ENCODE measurements at places on chromosomes 16 and 17.

- DNase-seq: no peak
Measured at GRCh38 chr16:56616608-56617211, 8.3 kb downstream of the MT2A start.

DNA sequence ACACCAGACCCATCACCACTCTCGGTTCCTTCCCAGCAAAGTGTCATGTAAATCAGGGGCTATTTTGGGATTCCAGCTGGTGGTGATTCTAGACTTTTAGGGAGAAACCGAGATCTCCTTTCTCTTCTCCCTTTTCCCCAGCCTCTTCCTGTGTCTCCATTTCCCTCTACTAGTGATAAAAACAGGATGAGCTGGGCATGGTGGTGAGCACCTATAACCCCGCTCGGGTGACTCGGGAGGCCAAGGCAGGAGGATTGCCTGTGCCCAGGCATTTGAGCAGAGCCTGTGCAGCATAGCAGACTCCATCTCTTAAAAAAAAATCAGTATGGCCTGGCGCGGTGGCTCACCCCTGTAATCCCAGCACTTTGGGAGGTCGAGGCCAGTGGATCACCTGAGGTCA, 6.1 kb downstream of the TBX21 start:
- no peak for DNase-seq

DNA sequence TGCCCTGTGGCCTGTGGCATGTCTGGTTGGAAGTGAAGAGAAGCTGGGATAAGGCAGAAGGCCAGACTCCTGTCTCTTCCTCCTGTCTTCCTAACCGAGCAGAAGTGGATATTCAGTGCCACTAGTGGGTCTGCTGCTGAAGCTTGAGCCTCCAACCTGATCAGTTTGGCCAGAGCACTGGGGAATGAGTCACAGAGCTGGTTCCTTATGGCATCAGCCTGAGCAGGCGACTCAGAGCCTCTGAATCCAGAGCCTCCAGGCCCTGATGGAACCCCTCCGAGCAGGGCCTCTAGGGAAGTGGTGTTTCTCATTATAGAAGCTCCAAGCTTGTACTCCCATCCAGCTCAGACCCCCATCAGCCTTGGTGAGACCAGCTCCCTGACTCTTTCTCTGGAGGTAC, 2.0 kb downstream of the WSCD1 start:
- DNase-seq: peak; percentile 34

DNA sequence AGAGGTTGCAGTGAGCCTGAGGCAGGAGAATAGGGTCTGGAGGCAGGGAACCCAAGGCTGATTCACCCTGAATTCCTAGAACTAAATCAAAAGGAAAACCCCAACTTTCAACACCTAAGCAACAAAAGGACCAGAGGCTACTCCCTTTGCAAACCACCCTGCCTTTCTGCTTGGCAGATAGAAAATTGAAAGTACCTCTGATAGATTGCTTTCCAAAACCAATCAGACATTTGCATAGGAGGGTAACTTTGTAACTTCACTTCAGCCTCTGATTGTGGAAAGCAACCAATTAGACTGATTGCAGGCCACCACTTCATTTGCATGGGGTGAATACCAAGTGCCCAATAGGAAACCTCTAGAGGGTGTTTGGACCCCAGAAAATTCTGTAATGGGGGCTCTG, 10.9 kb upstream of the TMEM98 start:
- no peak for DNase-seq

DNA sequence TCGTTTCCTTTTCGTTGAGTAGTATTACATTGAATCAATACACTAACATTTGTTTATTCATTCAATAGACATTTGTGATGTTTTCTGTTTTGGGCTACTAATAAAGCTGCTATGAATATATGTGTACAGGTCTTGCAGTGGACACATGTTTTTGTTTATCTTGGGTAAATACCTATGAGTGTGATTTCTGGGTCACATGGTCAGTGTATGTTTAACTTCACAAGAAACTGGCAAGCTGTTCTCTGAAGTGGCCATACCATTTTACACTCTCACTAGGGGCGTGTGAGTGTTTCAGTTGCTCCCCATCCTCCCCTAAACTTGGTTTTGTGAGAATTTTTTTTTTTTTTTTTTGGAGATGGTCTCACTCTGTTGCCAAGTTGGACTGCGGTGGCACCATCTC, 35.0 kb downstream of the PKD1L3 start:
- DNase-seq: no peak

DNA sequence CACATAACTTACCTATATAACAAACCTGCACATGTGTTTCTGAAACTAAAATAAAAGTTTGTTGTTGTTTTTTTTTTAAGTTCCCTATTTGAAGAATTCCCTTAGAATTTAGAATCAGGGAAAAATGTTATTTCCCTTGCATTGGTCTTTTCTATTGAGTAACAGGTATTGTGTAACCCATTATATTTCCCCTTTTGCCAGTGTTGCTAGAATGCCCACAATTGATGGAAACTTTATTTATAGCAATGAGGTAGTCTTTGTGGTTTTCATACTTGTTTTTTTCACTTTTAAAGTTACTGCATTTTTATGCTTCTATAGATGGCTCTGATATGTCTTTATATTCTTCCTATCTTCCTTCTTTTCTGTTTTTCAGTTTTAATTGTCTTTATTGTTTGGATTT, 3.9 kb downstream of the NLRP1 start:
- DNase-seq: no peak

- DNase-seq: peak; percentile 72
Measured at GRCh38 chr17:63402431-63403212, 43.5 kb downstream of the CYB561 start.

- no peak for DNase-seq
Measured at GRCh38 chr17:14434506-14434905, 133.6 kb downstream of the HS3ST3B1 start.

- DNase-seq: no peak
Measured at GRCh38 chr16:49806446-49806845, 49.5 kb downstream of the ZNF423 start.

GRCh38 chr17:82489117-82489516, 30.4 kb upstream of the FOXK2 start:
- peak; percentile 28 for DNase-seq

DNA sequence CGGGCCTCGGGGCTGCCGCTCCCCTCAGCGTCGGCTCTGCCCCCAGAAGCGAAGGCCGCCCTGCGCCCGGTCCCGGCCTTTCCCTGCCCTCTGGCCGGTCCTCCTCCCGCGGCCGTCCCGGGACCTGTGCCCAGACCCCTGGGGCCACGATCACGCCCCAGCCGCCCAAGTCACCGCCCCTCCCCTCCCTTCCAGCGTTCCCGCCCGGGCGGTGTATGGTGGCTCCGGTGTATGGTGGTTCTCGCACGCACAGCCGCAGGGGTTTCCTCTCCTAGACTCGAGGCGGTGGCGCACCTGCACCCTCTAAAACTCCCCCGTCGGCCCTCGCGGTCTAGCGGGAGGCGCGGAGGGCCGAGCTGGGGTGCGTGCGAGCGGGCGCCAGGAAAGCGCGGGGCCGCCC, 10.0 kb downstream of the TIGD7 start:
- no peak for DNase-seq

DNA sequence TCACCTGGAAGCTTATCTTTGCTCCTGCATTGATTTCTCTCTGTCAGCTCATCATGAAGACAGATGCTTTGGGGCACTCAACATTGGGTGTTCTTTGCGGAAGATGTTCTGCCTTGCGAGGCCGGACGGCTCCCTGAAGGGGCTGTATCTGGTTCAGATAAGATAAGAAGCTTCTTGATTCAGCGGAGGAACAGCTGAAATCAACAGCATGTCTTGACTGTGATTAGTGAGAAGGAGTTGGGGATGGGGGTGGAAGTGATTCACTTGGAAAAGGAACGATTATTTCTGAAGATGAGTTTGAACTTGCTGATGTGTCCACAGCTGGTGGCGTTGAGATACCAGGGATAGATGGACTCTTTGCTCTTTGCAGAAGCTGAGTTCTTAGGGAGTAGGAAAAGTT, 126.9 kb upstream of the WSCD1 start:
- DNase-seq: no peak

DNA sequence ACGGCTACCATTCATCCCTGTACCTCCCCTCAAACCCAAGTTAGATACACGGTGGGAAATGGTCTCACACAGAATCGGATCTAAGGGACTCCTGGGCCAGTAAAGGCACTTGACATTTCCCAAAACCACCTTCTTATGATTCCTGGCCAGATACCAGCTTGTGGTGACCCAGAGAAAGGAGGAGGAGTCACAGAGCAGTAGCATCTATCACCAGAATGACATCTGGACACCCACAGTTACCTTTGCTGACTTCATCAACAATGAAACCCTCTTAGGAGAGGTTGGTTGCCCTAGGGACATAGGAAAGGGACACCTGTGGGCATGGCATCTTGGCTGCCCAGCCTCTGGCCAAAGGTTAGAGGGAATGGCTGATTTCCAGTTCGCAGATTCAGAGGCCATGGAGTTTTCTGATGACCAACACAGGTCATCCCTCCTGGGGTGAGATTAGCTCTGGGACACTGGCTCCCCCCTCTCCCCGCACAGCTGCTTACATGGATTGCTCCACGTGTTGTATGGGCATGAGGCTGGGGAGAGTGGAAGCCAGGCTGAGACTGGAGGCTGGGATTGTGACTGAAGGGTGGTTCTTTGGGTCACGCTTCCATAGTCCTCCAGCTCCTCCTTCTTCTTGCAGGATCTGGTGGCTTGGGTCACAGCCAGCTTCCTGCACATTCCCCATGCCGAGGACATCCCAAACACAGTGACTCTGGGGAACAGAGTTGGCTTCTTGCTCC, 1.4 kb upstream of the AOC3 start:
- no peak for DNase-seq

GRCh38 chr16:23663918-23664317, 14.8 kb upstream of the PLK1 start:
- DNase-seq: no peak

DNA sequence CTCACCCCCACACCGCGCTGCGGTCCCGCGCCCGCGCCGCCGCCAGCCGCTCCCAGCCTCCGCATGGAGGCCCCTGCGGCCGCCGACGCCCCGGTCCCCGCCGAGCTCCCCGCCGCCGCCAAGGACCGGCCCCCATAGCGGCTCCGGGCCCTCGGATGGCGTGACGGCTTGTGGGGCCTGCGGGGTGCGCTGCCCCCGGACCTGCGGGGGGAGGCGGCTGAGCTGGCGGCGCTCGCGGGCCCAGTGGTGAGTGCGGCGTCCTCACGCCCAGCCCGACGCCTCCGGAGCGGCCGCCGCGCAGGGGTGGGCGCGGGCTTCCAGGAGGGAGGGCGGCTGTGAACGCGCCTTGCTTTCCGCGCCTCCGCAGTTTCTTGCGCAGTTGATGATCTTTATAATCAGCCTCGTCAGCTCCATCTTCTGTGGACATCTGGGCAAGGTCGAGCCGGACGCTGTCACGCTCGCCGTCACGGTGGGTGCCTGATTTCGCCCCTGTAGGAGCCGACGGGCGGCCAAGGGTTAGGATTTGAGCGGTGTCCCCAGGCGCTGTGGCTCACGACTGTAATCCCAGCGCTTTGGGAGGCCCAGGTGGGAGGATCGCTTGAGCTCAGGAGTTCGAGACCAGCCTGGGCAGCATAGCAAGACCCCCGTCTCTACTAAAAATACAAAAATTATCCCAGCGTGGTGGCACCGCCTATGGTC, 46.4 kb downstream of the SLC47A1 start:
- no peak for DNase-seq

DNA sequence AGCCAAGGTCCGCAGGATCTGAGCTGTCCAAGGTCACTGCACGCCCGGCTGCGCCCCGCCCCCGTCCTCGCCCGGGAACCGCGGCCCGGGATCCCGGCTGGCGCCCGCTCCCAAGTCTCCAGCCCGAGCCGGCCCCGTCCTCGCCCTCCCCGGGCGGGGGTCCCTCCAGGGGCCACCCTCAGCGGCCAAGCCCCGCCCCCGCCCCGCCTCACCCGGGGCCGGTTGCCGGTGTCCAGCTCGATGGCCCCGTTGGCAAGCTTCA, 216 bp downstream of the VPS9D1 start:
- no peak for DNase-seq

DNA sequence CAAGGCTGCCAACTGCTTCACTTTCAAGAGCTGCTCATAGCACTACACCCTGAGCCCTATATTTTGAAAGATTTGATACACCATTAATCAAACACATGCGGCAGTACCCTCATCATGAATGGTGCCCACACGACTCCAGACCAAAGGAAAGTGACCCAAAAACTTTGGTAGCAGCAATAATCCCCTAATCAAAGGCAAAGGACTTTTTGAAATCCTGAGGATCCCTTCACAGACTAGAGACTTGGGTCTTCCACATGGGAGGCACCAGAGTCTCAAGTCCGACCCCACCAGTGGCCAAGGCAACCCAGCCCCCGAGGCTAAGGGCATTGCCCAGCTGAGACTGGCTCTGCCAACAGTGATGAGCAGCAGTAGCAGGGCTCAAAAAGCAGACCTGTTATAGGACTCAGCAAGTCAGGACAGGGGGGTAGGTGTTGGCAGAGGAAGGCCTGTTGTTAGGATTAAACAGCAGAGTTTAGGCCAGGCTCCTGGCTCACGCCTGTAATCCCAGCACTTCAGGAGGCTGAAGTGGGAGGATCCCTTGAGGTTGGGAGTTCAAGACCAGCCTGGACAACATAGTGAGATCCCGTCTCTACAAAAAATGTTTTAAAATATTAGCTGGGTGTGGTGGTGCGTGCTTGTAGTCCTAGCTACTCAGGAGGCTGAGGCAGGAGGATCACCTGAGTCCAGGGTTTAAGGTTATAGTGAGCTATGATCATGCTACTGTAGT, 3.2 kb downstream of the TRIM25 start:
- no peak for DNase-seq

DNA sequence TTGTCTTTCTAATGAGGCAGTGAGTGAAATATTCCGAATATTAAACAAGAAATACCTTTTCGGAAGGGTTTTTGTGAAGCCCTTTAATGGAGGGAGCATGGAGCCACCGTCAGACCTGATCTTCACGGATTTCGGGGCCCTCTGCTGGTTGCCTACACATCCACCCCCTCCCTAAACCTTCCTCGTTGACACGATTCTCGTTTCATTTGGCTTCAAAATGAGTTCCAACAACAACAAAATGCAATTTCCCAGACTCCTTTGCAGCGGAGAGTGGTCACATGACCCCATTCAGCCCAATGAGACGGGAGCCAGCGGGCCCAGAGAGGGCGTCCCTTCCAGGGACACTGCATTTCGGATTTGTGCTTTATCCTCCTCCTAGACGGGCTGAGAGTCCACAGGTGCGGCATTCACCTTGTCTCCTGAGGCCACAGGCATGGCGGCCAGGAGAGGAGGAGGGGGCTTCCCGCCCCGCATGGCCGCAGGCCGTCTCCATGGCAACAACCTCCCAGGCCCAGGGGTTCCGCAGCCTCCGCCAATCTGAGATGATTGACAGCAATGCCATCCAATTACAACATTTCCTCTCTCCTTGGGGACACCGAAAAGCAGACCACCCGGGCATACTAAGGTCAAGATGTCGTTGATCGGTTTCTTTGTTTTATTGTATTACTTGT, 259.8 kb downstream of the C16orf95 start:
- peak; percentile 17 for DNase-seq

GRCh38 chr16:66521951-66522771, 27.8 kb downstream of the TK2 start:
- DNase-seq: peak; percentile 90

- DNase-seq: peak; percentile 69
Measured at GRCh38 chr17:9361188-9361955, 214.2 kb downstream of the STX8 start.

All from LHCN-M2 (cell line).